ENCODE measurements at places on chromosomes 7 and 10. TPM values are rescaled to one million over a fixed set of nuclear protein-coding genes. Genes with fewer than 3 reads are reported as not detected.

Gene GNGT1
- 0.07 TPM for polyA plus RNA-seq

Gene GRM3
- polyA plus RNA-seq = 0.27 TPM

Gene MYL10
- polyA plus RNA-seq = 0.43 TPM

Gene ITGB8
- polyA plus RNA-seq = 6.2 TPM

Gene MACC1
- polyA plus RNA-seq = 13.5 TPM

Gene PLAC9
- polyA plus RNA-seq = 51.0 TPM

Gene NEUROD6
- polyA plus RNA-seq = not detected

Gene CCT6A
- 221 TPM for polyA plus RNA-seq

Gene WNT8B
- polyA plus RNA-seq = 0.10 TPM

Gene CPA5
- 0.71 TPM for polyA plus RNA-seq

Gene GDF10
- polyA plus RNA-seq = 96.4 TPM

GRCh38 chr10:58217612-58218011 lies 50.1 kb downstream of the IPMK start:
- DNase-seq = no peak

- DNase-seq = no peak
Observed at GRCh38 chr7:98254951-98255610, 3.0 kb upstream of the TECPR1 start.

DNA sequence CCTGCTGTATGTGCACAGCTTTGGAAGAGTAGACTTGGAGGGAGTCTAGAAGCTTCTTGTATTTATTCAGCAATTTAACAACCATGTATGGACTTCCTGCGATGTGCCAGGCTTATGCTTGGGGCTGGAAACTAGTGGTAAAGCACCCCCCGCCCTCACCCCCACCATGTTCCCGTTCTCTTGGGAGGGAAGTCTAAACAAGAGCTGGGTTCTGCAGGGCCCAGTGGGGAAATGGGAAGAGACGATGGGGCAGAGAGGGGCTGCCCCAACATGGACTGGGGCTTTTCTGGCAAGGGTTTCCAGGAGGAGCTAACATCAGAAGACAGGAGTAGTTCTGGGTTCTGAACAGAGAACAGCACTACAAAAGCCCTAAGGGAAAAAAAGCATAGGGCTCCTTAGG lies 8.0 kb downstream of the RASSF4 start:
- DNase-seq = no peak

DNA sequence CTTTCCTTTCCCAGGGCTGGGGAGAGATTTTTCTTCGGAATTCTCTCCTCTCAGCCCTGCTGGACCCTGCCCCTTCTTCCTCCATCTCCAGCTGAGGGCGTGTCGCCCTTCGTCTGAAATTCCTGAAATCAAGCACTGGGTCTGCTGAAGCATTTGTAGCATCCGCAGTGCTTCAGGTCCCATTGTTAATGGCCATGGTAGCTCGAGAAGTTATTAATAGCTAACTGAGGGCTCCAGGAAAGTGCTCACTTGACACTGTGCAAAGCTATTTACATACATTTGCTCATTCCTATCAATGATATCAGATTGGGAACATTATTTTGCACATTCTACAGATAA lies 515 bp downstream of the FAM149B1 start:
- DNase-seq = no peak

DNA sequence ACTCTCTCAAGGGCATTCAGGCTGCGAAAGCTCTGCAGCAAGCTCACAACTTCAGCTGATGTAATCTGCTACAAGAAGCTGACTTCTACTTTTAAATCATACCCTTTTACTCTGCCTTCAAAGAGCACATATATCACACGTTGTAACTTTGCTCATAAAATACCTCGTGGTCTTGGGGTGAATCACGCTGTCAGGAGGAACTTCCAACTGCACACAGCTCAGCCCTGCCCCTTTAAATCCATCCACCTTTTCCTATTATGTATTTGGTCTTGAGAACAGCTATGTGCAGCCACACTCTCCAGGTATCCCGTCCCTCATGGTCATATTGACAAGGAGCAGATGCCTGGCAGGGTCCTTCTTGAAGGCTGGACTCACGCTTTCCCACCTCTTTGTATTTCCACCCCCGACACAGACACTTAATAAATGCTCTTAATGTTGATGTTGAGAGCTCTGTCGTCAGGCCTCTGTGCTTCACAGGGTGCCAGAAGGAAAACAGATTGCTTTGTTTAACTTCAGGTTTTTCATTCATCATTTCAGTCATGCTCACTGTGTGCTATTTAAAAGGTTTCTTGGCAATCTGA lies 47.6 kb downstream of the ICA1 start:
- DNase-seq = no peak

DNA sequence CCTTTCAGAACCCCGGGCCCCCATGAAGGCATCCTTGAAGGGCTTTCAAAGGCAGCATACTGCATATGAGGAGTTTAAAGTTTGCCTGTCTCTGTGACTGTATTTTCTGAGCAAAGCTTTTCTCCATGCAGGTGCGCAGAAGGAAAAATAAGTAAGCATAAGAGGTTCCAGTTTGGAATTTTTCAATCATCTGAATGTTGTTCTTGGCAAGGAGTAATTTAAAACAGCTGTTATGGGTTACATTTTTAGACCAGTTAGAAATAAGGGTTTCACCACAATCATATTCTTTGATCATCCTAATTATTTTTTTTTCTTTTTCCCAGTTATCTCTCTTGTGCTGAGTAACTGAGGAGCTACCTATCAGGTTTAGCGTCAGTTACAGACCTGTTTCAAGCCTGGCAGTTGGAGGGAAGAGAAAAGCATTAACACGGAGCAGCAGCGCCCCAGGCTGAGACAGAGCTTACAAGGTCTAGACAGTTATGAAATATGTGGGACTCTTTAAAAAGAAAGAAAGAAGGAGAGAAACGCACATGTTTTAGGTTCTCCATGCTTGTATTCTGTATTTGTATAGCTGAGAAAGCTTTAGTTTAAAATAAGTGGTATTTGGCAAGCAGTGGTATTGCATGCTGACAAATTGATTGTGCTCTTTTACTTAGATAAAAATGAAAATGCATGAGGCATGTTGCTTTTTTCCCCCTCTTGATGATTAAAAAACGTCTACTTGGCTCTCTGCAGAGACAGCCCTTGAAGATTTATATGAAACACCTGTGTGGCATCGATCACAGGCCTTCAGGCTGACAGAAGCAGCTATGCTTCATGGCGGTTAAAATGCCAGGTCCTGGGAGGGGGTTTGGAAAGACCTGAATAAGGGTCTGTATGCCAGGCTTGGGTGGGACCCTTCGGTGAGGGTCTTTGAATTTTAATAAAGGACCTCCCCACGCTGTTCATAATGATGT lies 157.6 kb downstream of the GRK5 start:
- no peak for DNase-seq

- DNase-seq = no peak
Observed at GRCh38 chr10:116000151-116000842, 272.7 kb downstream of the GFRA1 start.

GRCh38 chr10:63515002-63515763 lies 6.0 kb upstream of the REEP3 start:
- no peak for DNase-seq

DNA sequence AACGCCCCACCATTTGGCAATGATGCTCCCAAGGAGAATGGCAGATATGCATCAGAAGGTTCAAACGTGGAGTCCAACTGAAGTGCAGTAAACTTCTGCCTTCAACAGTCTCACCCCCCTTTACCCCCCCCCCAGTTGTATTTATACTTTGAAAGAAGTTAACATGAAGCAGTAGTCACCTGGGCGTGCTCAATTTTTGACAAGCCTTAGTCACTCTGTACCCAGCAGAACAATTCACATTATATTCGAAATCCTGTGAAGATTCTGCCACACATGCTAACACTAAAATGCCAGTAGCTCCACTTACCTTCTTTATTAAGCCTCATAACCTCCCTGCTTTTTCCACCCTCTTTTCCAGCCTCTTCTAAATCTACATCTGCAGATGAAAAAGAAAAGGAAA lies 894 bp downstream of the ATXN7L1 start:
- no peak for DNase-seq

GRCh38 chr7:158529181-158530096 lies 58.2 kb downstream of the PTPRN2 start:
- DNase-seq = no peak

GRCh38 chr7:26083113-26083512 lies 68.9 kb upstream of the NFE2L3 start:
- no peak for DNase-seq

DNA sequence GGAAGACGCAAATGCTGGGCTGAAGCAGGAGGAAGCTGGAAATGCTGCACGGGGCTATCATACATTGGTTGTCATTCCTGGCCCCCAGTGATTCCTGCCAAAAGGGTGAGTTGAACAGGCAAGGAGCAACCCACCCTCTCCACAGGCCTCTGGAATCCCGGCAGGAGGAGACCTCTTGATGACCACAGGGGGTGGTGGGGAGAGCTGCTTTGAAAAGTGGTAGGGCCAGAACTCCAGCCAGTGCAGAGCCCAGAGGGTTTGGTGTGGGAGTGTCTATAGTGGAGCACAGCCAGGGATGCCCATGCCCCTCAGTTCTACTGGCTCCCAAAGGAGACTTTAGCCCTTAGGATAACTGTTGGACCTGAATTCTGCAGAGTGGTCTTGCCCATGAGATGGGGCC lies 89.2 kb downstream of the SAMD9 start:
- no peak for DNase-seq

GRCh38 chr7:108132551-108133265 lies 2.5 kb upstream of the LAMB4 start:
- DNase-seq = no peak

- no peak for DNase-seq
Observed at GRCh38 chr10:126118476-126118875, 222.1 kb downstream of the FANK1 start.

- DNase-seq = no peak
Observed at GRCh38 chr10:75303045-75303777, 67.5 kb upstream of the COMTD1 start.

- no peak for DNase-seq
Observed at GRCh38 chr10:36531621-36532020, 593.8 kb upstream of the ANKRD30A start.

GRCh38 chr7:28026237-28026636 lies 154.4 kb downstream of the JAZF1 start:
- DNase-seq = no peak

GRCh38 chr7:922334-923107 lies 32.0 kb downstream of the ADAP1 start:
- peak; percentile 66 for DNase-seq

- DNase-seq = no peak
Observed at GRCh38 chr10:26911811-26912461, 51.2 kb upstream of the ABI1 start.

DNA sequence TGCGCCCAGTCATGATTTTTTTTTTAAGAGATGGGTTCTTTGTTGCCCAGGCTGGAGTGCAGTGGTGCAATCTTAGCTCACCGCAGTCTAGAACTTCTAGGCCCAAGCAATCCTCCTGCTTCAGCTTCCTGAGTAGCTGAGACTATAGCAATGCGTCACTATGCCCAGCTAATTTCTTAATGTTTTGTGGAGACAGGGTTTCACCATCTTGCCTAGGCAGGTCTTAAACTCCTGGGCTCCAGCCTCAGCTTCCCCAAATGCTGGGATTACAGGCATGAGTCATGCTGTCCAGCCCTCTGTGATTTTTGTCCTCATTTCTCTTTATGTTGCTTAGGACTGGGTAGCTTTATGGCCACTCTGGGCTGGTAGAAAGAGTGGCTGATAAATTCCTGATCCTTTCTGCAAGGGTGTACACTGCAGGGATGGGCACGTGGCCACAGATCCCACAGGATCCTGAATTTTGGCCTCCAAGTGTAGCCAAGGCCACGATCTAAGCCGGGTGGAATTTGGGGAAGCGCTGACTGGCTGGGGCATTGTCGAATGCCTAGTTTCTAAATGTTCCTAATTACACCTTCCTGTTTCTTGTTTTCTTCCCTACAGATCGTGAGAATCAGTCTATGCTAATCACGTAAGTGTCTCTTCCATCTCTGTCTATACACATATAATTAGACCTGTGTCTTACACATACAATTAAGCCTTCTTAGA lies 24.1 kb upstream of the MYH16 start:
- no peak for DNase-seq

- DNase-seq = no peak
Observed at GRCh38 chr10:6416892-6417512, 163.1 kb downstream of the PRKCQ start.

DNA sequence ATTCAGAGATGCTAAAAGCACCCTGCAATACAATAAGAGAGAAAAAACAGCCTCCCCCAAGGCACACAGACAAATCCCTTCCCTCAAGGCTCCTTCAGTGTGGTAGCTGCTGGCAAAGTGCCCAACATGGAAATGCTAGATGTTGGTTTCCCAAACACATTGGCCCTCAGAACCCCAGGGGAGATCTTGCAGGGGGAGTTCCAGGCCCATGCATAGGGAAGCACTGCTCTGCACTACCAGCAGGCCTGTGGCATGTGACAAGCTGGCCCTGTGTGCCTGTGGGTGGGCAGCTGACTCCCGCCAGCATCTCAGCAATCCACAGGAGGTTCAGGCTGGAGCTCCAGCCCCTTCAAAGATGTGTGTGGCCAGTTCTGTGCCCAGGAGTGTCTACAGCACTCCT lies 16.8 kb upstream of the CSGALNACT2 start:
- no peak for DNase-seq

DNA sequence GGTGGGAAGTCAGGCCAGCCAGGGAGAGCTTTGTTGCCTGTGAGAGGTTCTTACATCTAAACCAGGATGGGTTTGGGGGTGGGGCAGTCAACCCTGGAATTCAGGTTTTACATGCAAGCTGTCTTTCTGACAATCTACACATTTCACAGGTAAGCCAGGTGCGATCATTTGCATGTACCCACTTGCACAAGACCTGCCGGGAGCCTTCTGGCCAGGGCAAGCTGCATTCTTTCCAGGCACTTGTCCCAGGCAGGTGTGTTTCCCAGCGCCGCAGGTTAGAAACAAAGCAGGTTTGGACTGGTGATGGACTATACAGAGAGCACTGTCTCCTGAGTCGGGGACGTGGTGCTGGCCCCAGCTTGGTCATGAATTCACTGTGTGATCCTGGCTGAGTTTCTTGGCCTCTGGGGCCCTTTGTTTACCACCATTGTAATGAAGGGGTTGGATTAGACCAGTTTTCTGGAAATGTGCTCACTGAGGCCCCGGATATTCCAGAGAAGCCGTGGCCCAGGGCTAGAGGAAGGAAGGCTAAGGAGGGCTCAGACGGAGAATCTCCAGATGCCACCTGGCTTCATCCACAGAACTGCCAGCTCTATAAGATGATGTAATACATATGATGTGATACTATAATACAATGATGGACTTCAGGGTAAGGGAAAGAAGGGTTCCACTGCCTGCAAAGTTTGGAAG lies 205.2 kb upstream of the SVIL start:
- peak; percentile 51 for DNase-seq

Measured in left lung (tissue), 14 donors.